ENCODE measurements at places on chromosomes 6 and 20. TPM values are rescaled to one million over a fixed set of nuclear protein-coding genes. Genes with fewer than 3 reads are reported as not detected.

DNA sequence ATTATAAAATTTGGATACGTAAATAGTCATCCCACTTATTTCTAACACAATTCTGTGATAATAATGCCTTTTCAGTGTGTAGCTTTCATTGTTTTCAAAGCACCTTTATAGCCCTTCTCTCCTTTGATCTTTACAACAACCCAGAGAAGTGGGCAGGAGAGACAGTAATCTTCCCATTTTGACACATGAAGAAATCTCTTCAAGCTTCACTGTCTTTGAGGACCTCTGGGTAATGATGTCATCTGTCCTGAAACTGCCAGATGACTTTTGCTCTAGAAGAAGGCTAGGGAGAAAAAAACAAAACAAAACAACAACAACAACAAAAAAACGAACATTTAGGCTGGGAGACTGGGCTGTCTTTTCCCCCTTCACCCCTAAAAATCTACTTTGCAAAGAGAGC is 203.0 kb downstream of the KCNQ5 start:
- no peak overlapping the region for H3K27ac ChIP-seq
- no peaks in the 10 kb centered on the region for H3K27me3 ChIP-seq
- H3K4me1 ChIP-seq = no peaks in the 10 kb centered on the region
- DNase-seq = no peak
- no peak overlapping the region for H3K4me3 ChIP-seq
- no peaks in the 10 kb centered on the region for H3K36me3 ChIP-seq

DNA sequence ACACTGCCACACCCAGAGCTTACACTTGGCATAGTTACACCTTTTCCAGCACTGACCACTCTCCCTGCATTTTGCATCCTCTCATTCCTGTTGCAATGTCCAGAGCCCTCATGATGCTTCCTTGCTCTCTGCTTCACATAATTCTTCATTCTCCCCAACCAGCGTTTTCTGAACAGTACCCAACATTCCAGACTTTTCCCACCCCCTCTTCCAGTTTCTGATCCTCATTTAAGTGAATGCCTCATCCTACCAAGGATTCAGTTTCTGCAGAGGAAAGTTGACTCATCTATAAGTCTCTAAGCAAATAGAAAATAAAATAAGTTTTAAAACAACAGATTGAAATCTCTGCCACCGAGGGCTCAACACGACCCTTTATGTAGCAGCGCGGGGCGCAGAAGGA is 321.3 kb upstream of the TCF21 start:
- no peaks in the 10 kb centered on the region for H3K36me3 ChIP-seq
- no peaks in the 10 kb centered on the region for H3K27me3 ChIP-seq
- no peak overlapping the region for H3K4me3 ChIP-seq
- no peak for DNase-seq

DNA sequence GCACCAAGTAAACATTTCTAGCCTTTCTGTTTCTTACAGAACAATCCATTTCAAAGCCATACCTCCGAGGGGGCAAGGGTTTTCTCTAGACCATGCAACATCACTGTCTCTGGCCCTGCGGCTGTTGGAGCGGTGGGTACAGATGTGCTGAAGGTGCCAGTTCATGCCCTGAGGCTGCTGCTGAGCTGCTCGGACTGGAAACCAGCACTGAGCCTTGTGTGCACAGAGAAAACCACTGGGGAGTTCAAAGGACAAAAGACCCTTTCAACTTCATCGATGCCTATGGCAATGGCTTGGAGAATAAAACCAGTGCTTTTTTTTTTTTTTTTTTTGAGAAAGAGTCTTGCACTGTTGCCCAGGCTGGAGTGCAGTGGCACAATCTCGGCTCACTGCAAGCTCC is 93.3 kb upstream of the IYD start:
- no peaks in the 10 kb centered on the region for H3K4me1 ChIP-seq
- H3K27me3 ChIP-seq = no peaks in the 10 kb centered on the region
- no peak overlapping the region for H3K27ac ChIP-seq
- no peak for DNase-seq
- H3K36me3 ChIP-seq = no peaks in the 10 kb centered on the region

DNA sequence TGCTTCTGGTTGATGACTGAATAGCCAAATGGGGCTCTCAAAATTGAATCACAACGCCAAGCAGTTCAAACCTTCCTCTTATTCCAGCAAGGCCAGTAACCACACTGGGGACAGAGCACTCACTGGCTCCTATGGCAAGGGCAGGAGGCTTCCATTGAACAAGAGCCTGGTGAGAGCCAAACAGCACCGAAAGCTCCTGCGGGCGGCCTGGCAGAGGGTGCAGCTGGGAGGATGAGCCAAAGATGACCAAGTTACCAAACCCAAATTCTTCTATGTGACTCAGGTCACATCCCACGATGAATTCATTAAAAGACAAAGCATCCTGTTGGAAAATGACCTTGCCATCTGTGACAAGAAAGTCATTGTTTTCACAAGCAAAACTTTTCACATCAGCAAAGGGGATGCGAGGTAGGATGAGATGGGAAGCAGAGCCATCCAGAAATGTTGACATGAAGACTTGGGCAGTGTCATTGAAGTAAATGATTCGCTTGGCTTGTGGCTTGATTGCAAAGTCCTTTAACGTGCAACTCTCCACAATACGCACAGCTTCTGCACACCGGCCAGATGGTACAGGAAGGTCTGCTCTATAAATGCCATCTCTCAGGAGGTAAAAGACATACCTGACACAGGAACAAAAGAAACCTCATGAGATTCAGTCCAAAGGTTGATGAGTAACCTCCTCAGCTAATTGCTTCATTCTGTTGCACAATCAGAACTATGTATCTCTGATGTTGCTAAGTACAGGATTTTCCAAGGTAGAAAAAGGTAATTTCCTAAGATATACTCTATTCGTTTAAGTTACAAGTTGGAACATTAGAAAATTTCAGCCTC is 36.3 kb downstream of the ROS1 start:
- H3K4me1 ChIP-seq = no peaks in the 10 kb centered on the region
- H3K27me3 ChIP-seq = no peaks in the 10 kb centered on the region
- H3K27ac ChIP-seq = no peak overlapping the region
- DNase-seq = no peak

- H3K27me3 ChIP-seq = no peaks in the 10 kb centered on the region
- no peaks in the 10 kb centered on the region for H3K36me3 ChIP-seq
- no peaks in the 10 kb centered on the region for H3K4me1 ChIP-seq
- H3K27ac ChIP-seq = no peak overlapping the region
- H3K4me3 ChIP-seq = no peak overlapping the region
Measured at GRCh38 chr6:9527679-9528286, 887.1 kb downstream of the TFAP2A start.

GRCh38 chr20:32297439-32297838 is 20.0 kb downstream of the KIF3B start:
- no peaks in the 10 kb centered on the region for H3K4me1 ChIP-seq
- no peak overlapping the region for H3K27ac ChIP-seq
- no peak overlapping the region for H3K4me3 ChIP-seq
- H3K36me3 ChIP-seq = no peaks in the 10 kb centered on the region
- no peaks in the 10 kb centered on the region for H3K27me3 ChIP-seq

DNA sequence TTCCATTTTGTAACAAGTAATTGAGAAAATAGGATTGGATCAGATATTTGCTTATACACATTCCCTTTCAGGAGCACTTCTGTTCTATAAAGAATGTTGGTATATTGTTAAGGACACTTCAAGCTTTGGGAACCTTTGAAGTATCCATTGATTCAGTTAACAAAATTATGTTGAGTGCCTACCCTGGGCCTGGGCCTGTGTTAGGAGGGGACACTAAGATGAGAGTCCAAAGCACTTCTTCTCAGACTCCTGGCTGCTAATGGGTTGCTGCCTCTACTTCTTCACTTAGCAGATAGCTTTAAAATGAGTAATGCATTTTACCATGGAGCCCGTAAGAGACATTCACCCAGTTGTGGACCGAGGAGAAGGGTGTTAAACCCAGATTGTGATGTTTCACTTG is 40.3 kb downstream of the PTPN1 start:
- no peak for DNase-seq
- peak overlapping the region; percentile 8 for H3K27ac ChIP-seq
- no peaks in the 10 kb centered on the region for H3K4me1 ChIP-seq
- no peaks in the 10 kb centered on the region for H3K36me3 ChIP-seq
- H3K4me3 ChIP-seq = no peak overlapping the region

- H3K36me3 ChIP-seq = no peaks in the 10 kb centered on the region
- H3K4me1 ChIP-seq = no peaks in the 10 kb centered on the region
- no peak for DNase-seq
- H3K27ac ChIP-seq = no peak overlapping the region
Measured at GRCh38 chr6:37600312-37600916, 97.3 kb downstream of the MDGA1 start.

DNA sequence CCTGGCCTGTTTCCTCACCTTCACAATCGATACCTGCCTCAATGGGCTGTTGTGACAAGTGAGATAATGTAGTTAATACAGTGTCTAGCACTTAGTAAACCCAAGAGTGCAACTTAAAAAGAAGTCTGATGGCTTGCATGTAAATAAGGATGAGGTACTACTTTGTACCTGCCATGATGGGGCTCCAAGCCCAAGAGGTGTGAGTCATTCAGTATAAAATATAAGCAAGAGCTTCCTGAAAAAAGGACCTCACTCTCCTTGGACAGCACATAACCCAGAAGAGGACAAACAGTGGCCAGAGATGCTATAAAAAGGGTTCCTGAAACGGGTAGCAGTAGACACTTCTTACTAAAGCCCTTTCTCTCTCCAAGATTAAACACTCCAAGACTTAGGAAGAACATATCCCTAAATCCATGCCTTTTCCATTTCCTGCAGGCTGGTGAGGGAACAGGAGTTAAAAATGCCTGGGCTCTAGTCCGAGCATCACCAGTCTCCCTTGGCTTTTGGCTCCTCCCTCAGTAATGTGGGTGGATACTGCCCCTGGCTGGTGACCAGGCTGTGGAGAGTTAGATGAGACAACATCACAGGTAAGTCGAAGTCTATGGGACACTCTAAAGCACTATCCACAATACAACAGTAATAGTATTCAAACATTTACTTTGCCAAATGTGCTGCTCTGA is 4.3 kb downstream of the UBE2V1 start:
- no peak overlapping the region for H3K4me3 ChIP-seq
- H3K27me3 ChIP-seq = no peaks in the 10 kb centered on the region
- peaks cover 23% of the 10 kb centered on the region for H3K4me1 ChIP-seq
- H3K36me3 ChIP-seq = no peaks in the 10 kb centered on the region

- H3K4me3 ChIP-seq = no peak overlapping the region
- no peaks in the 10 kb centered on the region for H3K27me3 ChIP-seq
- H3K4me1 ChIP-seq = no peaks in the 10 kb centered on the region
- DNase-seq = peak; percentile 23
Measured at GRCh38 chr6:43009124-43009523, 4.6 kb downstream of the MEA1 start.

- DNase-seq = peak; percentile 64
- H3K27ac ChIP-seq = no peak overlapping the region
Measured at GRCh38 chr6:25981568-25982263, 19.1 kb downstream of the TRIM38 start.

- no peaks in the 10 kb centered on the region for H3K4me1 ChIP-seq
- H3K27ac ChIP-seq = no peak overlapping the region
- no peak for DNase-seq
- no peak overlapping the region for H3K4me3 ChIP-seq
Measured at GRCh38 chr6:71012866-71013469, 56.1 kb upstream of the B3GAT2 start.

- no peaks in the 10 kb centered on the region for H3K36me3 ChIP-seq
- no peak for DNase-seq
- H3K4me3 ChIP-seq = no peak overlapping the region
- H3K27ac ChIP-seq = no peak overlapping the region
- H3K27me3 ChIP-seq = no peaks in the 10 kb centered on the region
Measured at GRCh38 chr20:881051-881782, 34.9 kb downstream of the ANGPT4 start.

- H3K4me3 ChIP-seq = no peak overlapping the region
- no peaks in the 10 kb centered on the region for H3K4me1 ChIP-seq
- DNase-seq = no peak
Measured at GRCh38 chr6:134223796-134224420, 94.0 kb downstream of the SGK1 start.

DNA sequence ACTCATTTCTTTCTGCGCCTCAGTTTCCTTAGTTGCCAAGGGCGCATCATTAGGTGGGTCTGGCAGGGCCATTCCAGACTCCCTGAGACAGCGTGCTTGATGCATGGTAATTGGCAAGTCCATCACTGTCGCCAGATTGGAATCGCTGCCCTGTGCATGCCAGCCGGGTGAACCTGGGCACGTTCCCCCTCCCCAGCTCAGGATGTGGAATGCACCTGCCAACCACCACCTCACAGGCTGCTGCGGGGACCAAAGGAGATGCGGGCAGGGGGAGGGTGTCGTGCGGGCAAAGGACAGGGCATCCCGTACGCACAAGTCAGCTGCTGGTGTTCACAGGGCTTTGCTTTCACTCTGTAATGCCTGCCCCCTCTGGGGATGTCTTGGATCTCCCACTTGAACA is 36.4 kb upstream of the PMEPA1 start:
- H3K4me1 ChIP-seq = no peaks in the 10 kb centered on the region
- no peak for DNase-seq
- H3K36me3 ChIP-seq = no peaks in the 10 kb centered on the region

GRCh38 chr6:44104481-44105021 is 22.7 kb downstream of the MRPL14 start:
- H3K4me3 ChIP-seq = no peak overlapping the region
- no peak overlapping the region for H3K27ac ChIP-seq
- H3K36me3 ChIP-seq = no peaks in the 10 kb centered on the region
- H3K4me1 ChIP-seq = no peaks in the 10 kb centered on the region

DNA sequence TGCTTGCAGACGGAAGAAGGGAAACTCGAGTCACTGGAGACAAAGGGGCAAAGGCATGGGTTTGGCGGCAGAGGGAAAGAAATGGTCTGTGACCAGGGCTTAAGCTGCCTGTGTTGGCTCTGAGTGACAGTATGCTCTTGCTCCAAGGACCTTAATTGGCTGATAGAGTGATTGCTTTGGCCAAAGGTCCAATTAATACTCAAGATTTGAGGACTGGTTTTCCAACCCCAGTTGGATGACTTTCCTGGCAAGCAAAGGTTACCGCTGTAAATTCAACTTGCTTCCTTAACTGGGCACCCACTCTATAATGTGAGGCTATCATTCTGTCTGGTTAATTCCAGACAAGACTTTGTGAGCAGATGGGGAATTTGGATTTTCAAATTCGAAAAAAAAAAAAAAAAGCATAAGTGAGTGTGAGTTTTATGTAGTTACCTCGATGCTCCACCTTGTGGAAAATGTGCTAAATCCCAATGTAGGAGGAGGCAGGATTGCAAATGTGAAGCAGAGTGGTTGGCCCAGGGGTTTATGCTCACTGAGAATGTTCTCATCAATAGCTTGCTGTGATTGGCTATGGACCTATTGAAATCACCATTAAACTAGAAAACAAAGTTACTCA is 150.7 kb upstream of the GMDS start:
- no peak overlapping the region for H3K4me3 ChIP-seq
- H3K36me3 ChIP-seq = no peaks in the 10 kb centered on the region
- no peak for DNase-seq
- H3K4me1 ChIP-seq = no peaks in the 10 kb centered on the region
- no peak overlapping the region for H3K27ac ChIP-seq
- H3K27me3 ChIP-seq = no peaks in the 10 kb centered on the region

RBL1 gene
- total RNA-seq = 5.9 TPM

SMLR1 gene
- total RNA-seq = 15.6 TPM

CLVS2 gene
- 0.09 TPM for total RNA-seq

WDR27 gene
- total RNA-seq = 86.7 TPM

WFDC5 gene
- total RNA-seq = not detected

RAB44 gene
- 3.3 TPM for total RNA-seq
